NCI-H1417 (cell line): ENCODE measurements at places on chromosomes 12 and 14.

- DNase-seq, result no peak
Measured at GRCh38 chr12:29702972-29703371, 80.8 kb downstream of the TMTC1 start.

GRCh38 chr12:90543374-90543773 lies 411.6 kb downstream of the CCER1 start:
- DNase-seq, result no peak

GRCh38 chr12:50123203-50123602 lies 11.2 kb downstream of the COX14 start:
- DNase-seq, result no peak

- DNase-seq, result peak; percentile 45
Measured at GRCh38 chr12:54294152-54294952, 6.5 kb downstream of the NFE2 start.

- DNase-seq, result no peak
Measured at GRCh38 chr12:87039536-87039935, 783.3 kb upstream of the MGAT4C start.

DNA sequence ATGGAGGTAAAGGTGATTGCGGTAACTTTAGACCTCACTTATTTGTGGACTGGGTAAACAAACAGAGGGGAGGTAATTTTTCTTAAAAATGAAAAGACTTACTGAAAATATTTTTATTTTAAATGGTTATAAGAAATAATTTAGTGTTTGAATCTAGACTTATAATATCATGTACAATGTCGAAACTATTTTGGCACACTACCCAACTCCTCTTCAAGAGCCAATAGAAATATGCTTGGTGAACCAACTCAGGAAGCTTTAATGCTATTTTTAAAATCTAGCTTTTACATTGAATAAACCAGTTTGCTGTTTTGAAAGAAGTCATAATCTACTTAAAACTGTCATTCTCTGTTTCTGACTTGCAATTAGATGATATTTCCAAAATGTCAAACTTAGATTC lies 175.8 kb upstream of the NPAS3 start:
- DNase-seq, result no peak

GRCh38 chr14:51448831-51449670 lies 202.7 kb upstream of the FRMD6 start:
- DNase-seq, result no peak

DNA sequence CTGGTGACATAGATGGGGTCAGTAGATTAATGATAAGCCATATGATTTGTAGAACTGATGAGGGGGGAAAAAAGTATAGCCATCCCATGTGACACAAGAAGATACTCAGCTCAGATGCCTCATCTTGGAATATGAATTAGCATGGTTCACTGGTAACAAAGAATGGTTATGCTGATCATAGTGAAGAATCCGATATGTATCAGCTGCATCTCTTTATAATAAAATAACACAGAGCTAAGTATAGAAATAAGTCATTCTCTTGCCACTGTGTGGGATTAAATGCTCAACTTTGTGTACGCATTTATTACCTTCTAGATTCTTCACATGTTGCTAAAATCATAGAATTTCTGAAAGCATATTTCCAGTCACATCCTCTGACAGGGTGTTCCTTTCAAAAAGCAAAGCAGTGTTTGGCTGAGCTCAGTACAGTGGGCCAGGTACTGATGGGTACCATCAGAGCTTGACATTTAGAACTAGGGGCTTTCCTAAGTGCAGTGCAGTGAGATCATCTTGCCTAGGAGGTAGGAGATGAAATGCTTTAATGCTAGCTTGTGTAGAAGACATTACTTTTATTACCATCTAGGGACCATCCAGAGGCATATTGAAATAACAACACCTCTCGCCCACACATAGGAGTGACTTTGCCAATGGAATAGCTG lies 256.2 kb downstream of the TMEM117 start:
- no peak for DNase-seq

DNA sequence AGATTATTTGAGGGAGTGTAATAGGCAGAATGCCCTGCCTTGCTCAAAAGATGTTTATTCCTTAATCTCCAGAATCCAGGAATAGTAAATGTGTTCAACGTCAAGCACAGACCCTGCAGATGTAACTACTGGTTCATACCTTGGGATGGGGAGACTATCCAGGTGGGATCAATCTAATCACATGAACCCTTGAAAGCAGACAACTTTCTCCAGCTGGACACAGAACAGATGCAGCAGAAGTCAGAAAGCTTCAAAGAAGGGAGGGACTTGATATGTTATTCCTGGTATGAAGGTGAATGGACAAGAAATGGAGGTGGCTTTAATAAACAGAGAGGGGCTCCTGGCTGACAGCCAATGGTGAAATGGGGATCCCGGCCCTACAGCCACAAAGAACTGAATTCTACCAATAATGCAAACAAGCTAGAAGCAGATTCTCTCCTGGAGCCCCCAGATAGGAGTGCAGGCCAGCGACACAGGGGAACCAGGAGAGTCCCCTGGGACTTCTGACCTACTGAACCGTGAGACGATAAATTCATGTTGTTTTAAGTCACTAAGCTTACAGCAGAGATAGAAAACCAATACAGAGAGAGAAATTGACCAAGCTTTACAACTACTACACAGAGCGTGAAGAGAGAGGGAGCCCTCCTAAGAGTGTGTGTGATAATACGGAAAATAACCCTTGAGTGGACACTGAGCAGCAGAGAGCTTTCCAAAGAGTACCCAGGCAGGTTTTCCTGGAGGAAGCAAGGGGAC lies 133.5 kb upstream of the TMEM132C start:
- peak; percentile 75 for DNase-seq

DNA sequence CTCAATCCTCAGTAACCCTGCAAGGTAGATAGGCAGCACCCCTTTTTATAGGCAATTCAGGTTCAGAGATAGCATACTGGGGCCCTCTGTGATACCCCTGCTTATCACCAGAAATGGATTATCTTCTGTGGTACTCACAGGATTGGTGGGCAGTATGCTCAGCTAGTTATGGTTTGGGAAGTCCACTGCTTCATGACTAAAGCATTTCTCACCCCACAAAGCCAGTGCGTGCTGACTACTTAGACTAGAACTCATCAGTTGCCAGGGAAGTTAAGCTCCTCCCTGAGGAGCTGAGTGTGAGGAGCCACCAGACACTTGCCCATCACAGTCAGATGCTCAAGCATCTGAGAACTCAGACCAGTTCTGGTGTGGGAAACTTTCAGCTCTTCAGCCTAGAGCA lies 76.3 kb downstream of the SCAF11 start:
- DNase-seq, result no peak

DNA sequence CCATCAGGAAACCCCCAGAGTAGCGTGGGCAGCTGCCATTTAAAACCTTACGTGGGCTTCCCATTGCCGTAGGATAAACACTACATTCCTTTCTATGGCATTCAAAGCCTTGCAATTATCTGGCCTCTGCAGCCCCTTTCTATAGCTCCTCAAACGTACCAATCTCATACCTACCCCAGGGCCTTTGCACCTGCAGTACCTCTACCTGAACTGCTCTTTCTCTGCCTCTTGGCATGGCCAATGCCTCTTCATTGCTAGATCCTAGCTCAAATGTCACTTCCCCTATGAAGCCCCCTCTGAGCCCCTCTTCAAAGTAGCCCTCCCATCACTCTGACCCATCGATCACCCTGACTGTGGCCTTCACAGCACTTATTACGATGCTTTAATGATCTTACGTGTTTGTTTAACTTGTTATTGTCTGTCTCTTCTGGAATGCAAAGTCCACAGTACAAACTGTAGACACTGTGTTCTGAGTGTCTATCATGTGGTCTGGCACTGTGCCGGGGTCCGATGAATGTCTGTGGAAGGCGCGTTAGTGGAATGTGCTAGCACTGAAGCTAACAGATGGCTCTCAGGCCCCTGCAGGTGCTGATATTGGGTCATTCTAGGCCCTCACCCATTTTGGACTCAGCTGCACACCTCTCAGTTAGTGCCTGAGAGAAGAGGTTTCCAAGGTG lies 157.3 kb upstream of the NOS1 start:
- DNase-seq, result no peak

DNA sequence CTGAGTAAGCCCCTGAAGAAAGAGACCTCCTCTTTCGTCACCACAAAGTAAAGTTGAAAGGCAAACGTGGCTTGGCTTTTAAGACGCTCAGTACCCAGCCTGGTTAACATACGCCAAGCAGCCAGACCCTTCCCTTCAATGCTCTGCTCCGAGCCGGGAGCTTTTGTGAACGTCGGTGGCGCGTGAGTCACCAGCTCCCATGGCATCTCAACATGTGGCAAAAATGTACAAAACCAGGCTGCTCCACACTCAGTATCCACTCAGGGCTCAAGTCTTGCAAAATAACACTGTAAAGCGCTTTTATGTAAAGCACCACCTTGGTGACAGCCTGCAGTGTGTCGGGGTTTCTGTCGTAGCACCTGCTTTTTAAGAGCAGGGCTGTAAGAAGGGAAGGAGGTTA lies 89.0 kb downstream of the SETD3 start:
- DNase-seq, result no peak

DNA sequence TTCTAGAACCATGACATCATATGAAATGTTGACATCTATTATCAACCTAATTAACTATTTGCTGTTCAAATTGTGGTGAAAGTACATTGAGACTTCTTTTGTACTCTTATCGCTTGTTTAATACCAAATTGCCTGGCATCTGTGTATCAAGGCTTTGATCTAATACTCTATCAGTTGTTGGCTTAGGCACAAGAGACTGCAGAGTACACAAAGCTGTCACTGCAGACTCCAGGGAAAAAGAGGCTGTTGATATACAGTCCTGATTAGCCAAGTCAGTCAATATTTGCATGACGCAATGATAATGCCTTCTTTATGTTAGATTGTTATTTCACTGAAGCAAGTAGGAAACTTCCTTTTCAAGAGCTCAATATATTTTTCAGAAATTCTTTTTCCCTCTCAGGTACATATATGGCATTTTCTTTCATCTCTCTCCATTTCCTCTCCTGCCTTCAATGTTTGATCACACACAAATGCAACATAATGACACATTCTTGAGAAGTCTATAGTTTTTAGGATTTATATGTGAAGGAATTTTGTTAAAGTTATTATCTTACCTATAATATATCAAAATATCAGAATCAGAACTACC lies 32.3 kb upstream of the PTCSC3 start:
- peak; percentile 69 for DNase-seq

- DNase-seq, result no peak
Measured at GRCh38 chr12:60263836-60264493, 668.1 kb downstream of the SLC16A7 start.

DNA sequence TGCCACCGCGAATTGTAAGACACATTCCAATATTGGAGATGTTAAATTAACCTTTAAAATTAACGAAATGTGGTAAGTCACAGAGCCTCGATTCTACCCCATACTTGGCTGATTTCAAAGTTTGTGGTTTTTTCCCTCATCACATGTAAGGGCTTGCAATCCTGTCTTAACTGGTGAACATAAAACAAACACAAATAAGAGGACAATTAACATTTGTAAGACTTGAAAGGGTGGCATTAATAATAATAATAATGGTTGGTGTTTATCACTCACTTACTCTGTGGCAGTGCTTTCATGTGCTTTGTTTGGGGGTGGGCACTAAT lies 26.6 kb downstream of the PPFIBP1 start:
- no peak for DNase-seq

- peak; percentile 16 for DNase-seq
Measured at GRCh38 chr12:42128327-42128726, 16.3 kb downstream of the GXYLT1 start.

DNA sequence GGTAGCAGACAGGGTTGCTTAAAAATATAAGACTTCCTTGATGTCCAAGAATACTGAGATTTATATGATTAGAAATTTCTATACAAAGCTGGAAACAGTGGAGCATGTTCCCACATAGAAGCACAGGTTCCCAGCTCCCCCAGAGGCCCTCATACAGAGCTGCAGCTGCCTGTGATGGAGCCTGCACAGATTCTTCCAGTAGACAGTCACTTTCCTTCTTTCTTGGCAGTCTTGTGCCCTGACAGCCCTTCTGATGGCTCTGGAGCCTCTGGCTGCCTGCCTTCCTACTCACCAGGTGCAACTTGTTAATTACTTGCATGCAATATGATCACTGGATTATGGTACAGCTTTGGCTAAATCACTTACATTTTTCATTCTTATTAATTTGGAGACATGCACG lies 44.4 kb downstream of the BICD1 start:
- no peak for DNase-seq

DNA sequence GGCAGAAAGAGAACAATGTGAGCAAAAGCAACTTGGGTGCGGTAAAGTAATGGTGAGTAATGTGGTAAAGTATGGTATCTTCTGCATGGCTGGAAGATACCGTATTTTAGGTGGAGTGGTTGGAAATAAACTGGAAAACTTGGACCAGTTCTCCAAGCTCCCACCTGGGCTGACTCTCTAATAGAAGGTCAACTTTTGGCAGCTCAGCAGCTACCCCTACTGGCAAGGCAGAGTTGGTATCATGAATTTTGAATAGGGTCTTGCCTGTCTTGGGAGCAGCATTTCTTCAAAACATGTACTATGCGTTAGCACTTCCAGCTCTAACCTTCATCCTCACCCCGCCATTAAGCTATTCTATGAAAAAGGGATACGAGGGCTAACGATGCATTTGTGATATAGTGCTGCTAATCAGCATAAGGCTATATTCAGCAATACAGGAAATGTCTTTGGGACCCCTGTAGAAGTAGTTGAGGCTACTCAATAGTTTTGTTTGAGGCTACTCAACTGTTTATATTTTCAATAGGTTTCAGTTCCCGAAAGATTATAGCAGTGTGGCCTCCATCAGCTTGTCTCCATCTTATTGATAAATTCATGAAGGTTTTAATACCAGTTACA lies 276.3 kb upstream of the FAR2 start:
- DNase-seq, result peak; percentile 70

GRCh38 chr14:57897144-57897748 lies 31.4 kb upstream of the SLC35F4 start:
- DNase-seq, result no peak

GRCh38 chr14:31307198-31307597 lies 99.6 kb upstream of the HECTD1 start:
- DNase-seq, result no peak

GRCh38 chr14:76306131-76306530 lies 69.8 kb upstream of the ESRRB start:
- no peak for DNase-seq

- DNase-seq, result peak; percentile 44
Measured at GRCh38 chr12:116598311-116599284, 39.4 kb downstream of the MAP1LC3B2 start.

DNA sequence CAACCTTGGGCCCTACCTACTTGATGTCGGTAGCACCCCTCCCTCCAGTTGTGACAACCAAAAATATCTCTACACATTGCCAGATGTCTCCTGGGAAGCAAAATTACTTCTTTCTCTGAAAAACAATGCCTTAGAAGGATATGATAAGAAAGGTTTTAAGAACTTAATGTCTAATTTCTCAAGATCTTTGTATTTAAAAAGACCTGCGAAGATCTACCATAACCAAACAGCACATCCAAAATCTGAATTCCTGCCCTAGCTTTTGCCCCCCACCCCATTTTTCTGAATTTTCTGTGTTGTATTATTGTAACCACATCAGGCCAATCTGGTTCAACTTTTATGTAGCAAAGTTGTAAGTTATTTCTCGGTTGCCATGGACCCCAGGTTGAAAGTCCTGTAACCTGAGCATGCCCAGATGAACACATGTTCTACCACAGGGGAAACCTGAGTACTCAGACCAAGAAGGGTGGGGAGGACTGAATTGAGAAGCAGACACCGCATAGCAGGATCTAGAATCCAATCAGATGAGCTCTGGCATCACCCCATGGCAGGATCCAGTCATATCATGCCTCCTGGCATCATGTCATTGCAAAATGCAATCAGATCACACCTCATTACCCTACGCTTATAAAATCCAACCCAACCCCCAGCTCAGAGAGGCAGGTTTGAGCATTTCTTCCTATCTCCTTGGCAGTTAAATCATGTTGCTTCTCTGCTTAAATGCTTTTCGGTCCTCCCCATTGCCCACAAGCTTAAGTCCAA lies 8.7 kb downstream of the TMEM253 start:
- no peak for DNase-seq

GRCh38 chr12:32264961-32265360 lies 134.4 kb upstream of the FGD4 start:
- DNase-seq, result no peak
